HFFc6 (cell line): ENCODE measurements at places on chromosomes 2 and 18. TPM values are rescaled to one million over a fixed set of nuclear protein-coding genes. Genes with fewer than 3 reads are reported as not detected.

- no peak for DNase-seq
Observed at GRCh38 chr2:8239531-8240088, 442.2 kb upstream of the ID2 start.

DNA sequence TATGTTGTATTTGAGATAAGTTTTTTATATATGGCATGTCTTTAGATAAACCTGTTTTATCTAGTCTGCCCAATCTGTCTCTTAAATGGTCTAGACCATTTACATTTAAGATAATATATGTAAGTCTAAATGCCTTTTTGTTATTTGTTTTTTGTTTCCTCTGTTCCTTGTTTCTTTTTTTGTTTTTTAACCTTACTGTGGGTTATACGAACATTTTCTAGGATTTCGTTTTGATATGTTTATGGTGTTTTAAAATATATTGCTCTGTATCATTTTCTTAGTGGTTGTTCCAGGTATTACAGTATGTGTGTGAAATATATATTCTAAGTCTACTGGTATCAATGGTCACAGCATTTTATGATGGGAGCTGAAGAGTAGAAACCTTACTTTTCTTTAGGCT is 13.3 kb downstream of the BCL2L11 start:
- no peak for DNase-seq

GRCh38 chr2:11330457-11331142 is 13.8 kb downstream of the ROCK2 start:
- no peak for DNase-seq

DNA sequence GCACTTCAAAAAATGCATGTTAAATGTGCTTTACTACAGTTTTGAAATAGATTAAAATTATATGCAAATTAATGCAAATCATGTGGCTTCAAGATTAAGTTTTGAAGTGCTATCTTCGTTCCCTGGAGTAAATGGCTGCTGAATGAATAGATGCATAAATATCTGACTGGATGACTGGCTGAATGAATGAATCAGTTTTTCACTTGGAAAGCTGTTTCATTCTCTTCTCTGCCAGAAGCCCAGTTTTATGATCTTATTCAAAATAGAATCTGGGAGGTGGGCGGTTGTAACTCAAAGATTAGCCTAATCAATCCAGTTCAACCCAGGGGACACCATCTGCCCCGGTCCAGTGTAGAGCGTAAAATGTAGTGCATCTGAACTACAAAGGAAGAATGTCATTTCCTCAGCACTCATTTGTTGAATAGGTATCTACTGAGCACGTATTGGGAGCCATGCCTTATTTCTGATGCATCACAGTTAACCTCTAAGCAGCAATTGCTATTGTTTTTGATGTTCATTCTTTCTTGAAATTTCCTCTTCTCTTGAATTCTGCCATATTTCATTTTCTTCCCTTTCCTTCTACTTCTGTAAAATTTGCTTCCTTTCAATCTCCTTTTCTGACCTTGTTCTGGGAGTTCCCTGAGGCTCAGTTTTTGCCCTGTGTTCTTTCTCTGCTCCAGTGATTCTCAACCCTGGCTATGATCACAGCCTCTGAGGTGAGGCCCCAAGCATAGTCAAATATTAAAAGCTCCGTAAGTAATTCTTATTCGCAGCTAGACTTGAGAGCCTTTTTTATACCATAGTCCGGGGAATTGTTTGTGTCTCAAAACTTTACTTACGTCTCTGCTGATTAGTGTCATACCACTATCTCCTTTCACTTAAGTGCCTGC is 282.7 kb downstream of the PARD3B start:
- no peak for DNase-seq

INHA gene
- 0.15 to 0.66 TPM (median 0.28 TPM) in 3 replicates for total RNA-seq

DNA sequence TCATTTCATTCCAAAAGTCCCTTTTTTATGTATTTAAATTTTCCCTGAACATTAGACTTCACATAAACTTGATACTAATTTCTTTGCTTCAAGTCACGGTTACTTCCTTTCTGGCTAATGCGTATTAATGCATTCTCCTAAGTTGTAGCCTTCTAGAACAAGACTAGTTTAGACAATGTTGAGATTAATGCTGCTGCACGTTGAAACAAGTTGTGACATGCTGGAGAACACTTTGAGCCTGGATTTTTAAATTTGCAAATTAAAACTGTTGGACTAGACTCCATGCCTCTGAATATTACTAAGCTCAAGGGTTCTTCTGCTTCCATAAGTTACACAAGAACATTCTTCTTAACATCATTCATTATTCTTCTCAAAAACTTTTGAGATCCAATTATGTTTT is 29.1 kb downstream of the ID2 start:
- no peak for DNase-seq

GAD1 gene
- 0.18 to 0.32 TPM in 2 of 3 replicates, not detected in the other for total RNA-seq

GRCh38 chr2:219402665-219403515 is 15.2 kb upstream of the DNPEP start:
- peak; percentile 78 for DNase-seq

DNA sequence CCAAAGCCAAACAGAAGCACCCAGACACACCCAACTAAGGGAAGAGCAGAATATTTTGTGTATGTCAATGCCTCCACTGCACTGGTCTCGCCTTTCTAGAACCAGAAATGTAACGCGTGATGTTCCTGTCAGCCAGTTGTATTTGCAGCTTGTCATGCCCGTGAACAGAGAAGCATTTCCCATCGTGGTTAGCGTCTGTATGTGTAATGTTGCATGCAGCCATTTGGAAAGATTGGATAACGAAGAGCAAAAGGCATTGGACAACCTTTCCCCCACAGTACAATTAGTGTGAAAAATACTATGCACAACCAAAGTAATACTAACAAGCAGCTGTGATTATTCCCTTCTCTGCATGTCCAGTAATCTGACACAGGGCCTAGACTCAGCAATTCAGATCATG is 140.5 kb downstream of the TMEM163 start:
- no peak for DNase-seq

NEURL3 gene
- not detected in 2 replicates for total RNA-seq

TXNL1 gene
- 70.3 to 81.9 TPM (median 77.9 TPM) in 3 replicates for total RNA-seq

- DNase-seq, result no peak
Observed at GRCh38 chr18:59646228-59646962, 50.8 kb downstream of the CCBE1 start.

NEB gene
- total RNA-seq, result not detected in 3 replicates

TMEM150A gene
- total RNA-seq, result 10.3 and 18.1 TPM in 2 replicates

C1D gene
- 18.0 to 21.8 TPM (median 18.5 TPM) in 3 replicates for total RNA-seq

DNA sequence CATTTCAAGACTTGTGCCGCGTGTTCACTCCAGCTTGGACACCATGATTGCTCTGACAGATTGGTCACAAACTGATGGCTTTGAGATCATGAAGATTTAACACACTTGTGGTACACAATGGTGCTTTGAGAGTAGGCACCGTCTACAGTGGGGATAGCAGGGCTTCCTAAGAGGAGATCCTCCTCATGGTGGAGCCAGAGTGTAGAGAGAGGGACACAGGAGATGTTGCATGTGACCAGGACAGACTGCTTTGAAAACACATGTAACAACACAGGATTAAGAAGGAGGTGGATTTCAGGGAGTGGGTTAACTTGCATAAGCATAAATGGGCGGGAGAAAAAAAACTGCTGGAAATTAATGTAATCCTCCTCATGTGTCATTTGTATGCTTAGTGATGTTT is 95.7 kb upstream of the LINC00305 start:
- no peak for DNase-seq

GRCh38 chr2:236939721-236940231 is 145.9 kb upstream of the COPS8 start:
- DNase-seq, result no peak

C2orf92 gene
- total RNA-seq, result 0.91 to 2.4 TPM (median 1.8 TPM) in 3 replicates

DNA sequence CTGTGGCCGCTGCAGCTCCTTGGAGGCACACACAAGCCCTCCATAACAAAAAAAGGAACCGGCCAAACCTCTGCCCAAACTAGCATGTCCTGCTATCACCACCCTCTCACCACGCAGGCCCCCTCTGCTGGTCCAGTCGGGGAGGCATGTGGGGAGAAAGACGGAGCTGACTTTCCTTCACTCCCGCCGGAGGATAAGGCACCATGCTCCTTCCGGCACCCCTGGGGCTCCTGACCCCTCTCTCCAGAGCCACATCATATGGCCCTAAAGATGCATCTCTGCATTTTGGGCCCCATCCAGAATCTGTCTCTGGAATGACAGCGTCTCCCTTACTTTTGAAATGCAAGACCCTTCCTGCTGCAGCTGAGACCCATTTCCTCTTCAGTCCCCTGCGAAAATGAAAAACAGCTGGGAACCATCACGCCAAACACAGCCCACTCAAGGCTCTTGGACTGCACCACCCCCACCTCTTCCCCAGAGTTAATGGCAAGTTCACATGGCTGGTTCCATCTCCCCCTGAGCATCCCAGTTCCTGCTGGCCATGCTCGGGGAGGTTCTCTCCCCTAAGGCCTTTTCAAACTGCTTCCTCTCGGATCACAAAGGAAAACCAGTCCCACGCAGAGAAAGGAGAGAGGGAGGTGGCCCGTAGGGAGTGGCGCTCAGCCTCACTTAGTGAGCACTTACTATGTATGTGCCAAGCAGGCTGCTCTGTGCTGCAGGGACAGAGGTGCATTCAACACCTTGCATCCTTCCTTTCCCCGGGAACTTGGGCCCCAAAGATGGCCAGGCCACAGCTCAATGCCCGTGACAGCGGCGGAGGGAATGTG is 35.2 kb upstream of the MLPH start:
- DNase-seq, result peak; percentile 43

GRCh38 chr2:163687217-163687616 is 48.6 kb downstream of the FIGN start:
- no peak for DNase-seq

DNA sequence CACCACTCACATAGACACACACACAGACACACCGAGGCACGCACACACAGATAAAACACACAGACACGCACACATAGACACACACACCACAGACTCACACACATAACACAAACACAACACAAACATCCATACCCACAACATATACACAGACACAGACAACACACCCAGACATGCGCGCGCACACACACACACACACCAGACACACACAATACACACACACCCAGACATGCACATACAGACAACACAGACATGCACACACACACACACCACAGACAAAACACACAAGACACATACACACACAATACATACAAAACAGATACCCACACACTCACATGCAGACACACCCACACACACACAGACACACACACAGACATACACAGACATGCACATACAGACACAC is 95.4 kb upstream of the SMAD7 start:
- DNase-seq, result no peak

AMER3 gene
- not detected in 3 replicates for total RNA-seq

DNA sequence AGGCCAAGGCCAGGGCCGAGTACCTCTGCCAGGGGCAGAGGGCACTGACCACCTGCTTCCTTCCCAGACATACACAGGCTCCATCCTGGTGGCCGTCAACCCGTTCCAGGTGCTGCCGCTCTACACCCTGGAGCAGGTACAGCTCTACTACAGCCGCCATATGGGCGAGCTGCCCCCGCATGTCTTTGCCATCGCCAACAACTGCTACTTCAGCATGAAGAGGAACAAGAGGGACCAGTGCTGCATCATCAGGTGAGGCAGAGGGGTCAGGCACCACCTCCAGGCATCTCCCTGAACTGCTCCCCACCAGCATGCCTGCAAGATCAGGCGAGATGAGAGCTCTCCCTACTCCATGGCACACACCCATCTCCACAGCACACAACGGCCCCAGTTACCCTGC is 31.1 kb downstream of the MYO7B start:
- no peak for DNase-seq

PTPRN gene
- 6.5 to 18.3 TPM (median 8.9 TPM) in 3 replicates for total RNA-seq

GRCh38 chr2:159101755-159102489 is 133.5 kb downstream of the TANC1 start:
- no peak for DNase-seq

CNTNAP5 gene
- not detected in 3 replicates for total RNA-seq

DNA sequence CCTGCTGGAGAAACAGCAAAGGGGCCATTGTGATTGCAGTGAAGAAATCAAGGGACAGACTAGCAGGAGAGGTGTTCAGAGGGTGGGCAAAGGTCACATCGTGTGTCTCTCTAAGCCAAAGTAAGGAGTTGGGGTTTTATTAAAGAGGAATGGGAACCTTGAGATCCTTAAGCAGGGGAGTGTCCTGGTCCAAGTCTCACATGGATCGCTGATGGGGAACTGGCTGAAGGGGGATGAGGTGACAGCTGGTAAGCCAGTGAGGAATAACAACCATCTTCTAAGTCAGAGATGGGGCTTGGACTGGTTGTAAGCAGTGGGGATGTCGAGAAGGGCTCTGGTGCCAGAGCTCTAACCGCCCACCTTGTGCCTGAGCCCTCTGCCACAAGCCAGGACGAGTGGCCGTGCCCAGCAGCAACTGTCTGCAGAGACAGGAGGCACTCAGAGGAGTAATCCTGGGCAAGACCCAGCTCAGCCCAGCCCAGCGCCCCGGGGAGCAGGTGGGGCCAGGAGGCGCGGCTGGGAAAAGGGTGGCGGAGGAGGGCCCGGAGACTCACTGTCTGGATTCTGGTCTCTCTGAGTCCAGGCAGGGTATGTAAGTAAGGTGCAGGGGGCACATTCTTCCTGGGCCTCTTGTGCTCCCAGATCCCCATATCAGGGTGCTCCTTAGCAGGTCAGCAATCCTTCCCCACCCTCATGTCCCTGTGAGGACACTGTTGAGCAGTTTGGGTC is 13.7 kb downstream of the WNT10A start:
- DNase-seq, result no peak

NCKAP5 gene
- 0.39 to 3.3 TPM (median 0.48 TPM) in 3 replicates for total RNA-seq

GRCh38 chr2:137539336-137539735 is 424.9 kb upstream of the HNMT start:
- DNase-seq, result no peak

C2orf81 gene
- 1.2 and 1.9 TPM in 2 replicates for total RNA-seq

DNA sequence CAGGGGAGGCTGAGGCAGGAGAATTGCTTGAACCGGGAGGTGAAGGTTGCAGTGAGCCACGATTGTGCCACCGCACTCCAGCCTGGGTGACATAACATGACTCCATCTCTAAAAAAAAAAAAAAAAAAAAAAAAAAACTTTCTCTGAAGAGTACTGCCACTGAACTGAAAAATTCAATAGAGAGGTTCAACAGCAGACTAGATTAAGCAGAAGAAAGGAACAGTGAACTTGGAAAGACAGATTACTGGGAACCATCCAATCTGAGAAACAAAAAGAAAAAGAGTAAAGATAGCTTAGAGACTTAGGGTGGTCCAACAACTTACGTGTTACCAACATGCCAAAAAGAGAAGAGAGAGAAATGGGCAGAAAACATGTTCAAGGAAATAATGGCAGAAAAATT is 138.8 kb downstream of the EML6 start:
- no peak for DNase-seq

SULT1C2 gene
- not detected in 3 replicates for total RNA-seq

ESPNL gene
- 2.0 to 2.8 TPM (median 2.4 TPM) in 3 replicates for total RNA-seq

GRCh38 chr2:26043862-26044696 is 10.2 kb downstream of the RAB10 start:
- DNase-seq, result no peak

FAM110C gene
- total RNA-seq, result not detected in 3 replicates
